GM19239 (cell line): ENCODE measurements at places on chromosomes 3 and 15.

- no peak for DNase-seq
These were observed 223.3 kb downstream of the EPHB1 start for GRCh38 chr3:135018149-135018923.

DNA sequence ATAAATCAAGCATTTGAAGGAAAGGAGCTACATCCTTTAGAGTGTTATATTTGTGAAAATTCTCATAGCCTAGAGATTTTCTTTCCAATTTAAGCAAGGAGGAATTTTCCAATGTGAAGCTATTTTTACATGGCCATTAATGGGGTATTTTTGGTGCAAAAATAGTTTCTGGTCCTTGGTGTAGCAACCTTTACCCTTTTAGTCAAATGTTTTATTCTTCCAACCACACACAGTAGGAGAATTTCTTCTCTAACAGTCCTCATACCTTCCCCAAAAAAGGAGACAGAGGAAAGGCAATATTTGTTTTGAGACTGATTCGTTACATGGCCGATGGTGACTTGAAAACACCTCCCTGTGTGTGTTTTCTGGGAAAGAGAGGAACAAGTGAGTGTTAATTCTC, 261.2 kb downstream of the PTPRG start:
- no peak for DNase-seq

- no peak for DNase-seq
These were observed 31.7 kb upstream of the IP6K2 start for GRCh38 chr3:48748754-48749153.

DNA sequence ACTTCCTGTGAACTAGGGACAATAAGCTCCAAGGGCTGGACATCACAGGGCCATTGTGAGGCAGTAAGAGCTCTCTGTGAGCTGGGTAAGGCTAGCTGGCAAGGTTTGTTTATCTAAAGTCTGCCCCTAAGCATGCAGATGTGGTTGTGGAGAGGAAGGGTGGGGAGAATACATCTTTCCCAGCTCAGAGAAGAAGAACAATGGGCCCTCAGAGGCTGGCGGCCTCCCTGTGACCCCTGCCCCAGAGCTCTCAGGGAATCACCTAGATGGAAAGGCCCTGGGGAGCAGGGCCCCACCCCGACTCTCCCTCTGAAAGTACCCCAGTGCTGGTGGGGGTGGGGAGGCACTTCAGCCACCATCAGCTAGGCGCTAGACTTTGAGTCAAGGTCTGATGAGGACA, 4.3 kb upstream of the AP3B2 start:
- DNase-seq, result no peak

GRCh38 chr15:75069301-75069925, 46.0 kb downstream of the PPCDC start:
- DNase-seq, result peak; percentile 48

- no peak for DNase-seq
These were observed 44.2 kb downstream of the TGM4 start for GRCh38 chr3:44918581-44918980.

DNA sequence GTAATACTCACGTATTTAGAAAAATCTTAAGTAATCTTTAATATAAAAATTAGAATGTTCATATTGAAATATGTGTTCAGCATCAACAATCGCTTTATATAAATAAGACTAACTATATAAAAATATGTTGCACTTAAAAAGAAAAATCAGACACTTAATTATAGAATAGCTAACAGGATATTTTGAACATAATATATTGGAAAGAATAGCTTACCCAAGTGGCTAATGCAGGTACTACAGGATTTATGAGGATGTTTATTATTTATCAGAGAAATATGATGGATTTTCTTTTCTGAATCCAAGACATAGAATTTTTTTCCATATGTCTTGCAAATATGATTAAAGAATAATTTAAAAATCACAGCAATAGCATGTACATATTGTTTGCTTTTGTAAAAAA, 567.9 kb upstream of the GBE1 start:
- DNase-seq, result no peak

DNA sequence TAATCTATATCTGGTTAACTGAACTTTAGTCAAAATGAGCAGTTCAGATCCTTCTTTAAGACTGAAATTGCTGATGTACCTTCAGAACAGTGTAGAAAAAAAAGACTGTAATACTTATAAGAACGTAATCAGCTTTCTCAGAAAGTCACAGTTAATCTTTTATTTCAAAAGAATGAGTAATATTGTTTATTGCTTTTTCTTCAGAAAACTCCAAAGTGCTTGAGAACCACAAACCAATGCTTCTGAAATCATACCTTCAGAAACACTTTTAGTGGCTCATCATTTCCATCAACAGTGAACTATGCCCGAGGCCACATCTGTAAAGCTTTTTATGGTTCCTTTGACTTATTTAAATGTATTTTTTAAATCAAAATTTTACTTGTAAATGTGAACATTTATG, 33.3 kb upstream of the CLASP2 start:
- no peak for DNase-seq

DNA sequence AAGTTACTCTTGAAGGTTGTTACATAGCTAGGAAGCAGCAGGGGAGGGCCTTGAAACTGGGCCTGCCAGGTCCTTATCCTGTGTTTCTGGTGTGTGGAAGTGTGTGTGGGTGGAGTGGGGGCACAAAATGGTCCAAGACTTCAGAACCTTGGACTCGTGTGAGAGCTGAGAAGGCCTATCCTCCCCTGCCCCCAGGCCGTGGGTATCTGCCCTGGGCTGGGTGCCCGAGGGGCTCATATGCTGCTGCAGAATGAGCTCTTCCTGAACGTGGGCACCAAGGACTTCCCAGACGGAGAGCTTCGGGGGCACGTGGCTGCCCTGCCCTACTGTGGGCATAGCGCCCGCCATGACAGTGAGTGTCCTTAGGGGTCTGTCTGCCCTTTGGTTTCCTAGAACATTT, 4.5 kb downstream of the CHRD start:
- DNase-seq, result no peak

- DNase-seq, result no peak
These were observed 18.4 kb downstream of the SENP5 start for GRCh38 chr3:196886144-196886543.

GRCh38 chr3:158220575-158220974, 110.7 kb downstream of the RSRC1 start:
- DNase-seq, result no peak

GRCh38 chr3:184372296-184372821, 5.6 kb downstream of the THPO start:
- DNase-seq, result no peak

DNA sequence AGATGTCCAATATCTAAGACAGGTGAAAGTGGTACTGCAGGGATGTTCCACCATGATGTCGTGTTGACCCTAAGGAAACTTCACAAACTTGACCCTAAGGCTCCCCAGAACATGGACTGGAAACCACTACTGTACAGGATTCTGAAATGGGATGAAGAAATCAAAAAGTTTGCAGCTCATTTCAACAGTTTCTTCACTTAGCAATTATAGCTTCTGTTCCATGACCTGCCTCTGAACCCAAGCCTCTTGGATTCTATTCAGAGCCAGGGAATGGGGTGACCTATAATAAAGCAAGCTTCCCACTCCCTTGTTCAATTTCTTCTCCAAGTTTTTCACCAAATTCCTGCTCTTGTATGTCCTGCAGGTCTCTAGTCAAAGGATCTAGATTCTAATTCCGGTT, 40.7 kb downstream of the DUT start:
- no peak for DNase-seq

GRCh38 chr3:13287833-13288232, 132.3 kb downstream of the NUP210 start:
- DNase-seq, result no peak

- no peak for DNase-seq
These were observed 158.2 kb upstream of the CHRM5 start for GRCh38 chr15:33810073-33810595.

DNA sequence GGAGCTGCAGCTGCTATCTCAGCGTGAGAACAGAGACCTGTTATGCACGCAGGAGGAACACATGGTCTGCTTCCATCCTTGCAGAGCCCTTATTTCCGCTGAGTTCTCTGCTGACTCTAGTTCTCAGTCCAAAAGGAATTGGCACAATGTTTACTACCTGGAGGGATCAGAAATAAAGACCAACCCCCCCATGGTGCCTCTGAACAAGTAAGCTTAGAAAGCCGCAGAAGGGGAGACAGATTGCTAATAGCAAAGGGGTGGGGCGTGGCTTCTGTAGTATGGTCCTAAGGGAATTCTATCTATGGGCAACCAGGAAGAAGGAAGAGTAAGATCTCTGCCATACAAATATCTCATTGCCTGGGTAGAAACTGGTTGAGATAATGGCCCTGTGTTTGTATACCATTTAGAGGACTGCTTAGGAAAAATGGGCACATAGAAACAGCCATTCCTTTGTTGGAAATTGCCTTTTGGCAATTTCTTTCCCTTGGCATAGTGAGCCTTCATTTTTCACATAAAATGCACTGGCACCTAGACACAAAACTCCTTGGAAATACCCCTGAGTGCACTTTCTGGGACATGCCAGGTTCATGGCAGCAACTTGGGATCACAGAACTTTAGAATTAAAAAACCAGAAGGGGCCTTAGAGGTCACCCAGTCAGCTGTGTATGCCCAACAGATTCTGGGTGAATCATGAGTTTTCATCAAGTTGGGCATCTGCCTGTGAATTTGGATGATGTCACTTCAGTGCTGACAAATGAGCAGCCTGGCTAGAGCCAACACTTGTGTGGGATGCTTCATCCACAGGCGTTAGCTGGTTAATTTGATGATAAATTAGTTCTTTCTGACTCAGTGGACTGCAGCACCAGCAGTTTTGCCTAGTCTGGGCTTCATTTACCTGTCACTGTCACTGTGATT, 57.4 kb upstream of the STXBP5L start:
- DNase-seq, result no peak

DNA sequence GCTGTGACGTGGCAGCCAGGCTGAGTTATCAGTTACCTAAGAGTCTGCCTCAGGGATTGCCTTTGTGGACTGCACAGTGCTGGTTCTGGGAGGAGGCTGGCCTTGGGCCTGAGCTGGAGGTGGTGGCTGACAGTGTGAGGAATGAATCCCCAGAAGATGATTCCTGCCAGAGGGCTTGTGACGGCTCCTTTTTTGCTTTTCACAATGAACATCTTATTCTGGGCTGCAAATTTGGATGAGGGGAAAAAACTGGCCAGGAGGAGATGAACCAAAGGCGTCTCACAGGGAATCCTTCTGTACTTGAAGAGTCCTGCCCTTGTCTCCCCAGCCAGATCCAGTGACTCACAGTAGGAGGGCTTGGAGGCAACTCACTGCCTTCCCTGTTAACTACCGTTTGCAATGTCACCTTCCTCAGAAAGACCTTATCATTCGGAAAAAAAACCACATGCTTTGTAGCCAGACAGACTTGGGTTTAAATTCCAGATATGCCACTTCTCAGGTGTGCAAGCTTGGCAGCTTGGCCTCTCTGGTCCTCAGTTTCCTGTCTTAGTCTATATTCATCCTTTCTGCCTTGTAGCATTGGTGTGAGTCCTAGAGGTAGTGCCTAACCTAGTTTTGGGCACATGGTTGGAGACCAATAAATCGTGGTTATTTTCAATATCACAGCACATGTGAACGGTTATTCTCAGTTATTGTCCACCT, 19.1 kb downstream of the ST6GAL1 start:
- DNase-seq, result no peak

GRCh38 chr3:32596282-32596908, 25.7 kb upstream of the DYNC1LI1 start:
- DNase-seq, result no peak

GRCh38 chr3:182886497-182886896, 93.2 kb downstream of the ATP11B start:
- DNase-seq, result no peak

DNA sequence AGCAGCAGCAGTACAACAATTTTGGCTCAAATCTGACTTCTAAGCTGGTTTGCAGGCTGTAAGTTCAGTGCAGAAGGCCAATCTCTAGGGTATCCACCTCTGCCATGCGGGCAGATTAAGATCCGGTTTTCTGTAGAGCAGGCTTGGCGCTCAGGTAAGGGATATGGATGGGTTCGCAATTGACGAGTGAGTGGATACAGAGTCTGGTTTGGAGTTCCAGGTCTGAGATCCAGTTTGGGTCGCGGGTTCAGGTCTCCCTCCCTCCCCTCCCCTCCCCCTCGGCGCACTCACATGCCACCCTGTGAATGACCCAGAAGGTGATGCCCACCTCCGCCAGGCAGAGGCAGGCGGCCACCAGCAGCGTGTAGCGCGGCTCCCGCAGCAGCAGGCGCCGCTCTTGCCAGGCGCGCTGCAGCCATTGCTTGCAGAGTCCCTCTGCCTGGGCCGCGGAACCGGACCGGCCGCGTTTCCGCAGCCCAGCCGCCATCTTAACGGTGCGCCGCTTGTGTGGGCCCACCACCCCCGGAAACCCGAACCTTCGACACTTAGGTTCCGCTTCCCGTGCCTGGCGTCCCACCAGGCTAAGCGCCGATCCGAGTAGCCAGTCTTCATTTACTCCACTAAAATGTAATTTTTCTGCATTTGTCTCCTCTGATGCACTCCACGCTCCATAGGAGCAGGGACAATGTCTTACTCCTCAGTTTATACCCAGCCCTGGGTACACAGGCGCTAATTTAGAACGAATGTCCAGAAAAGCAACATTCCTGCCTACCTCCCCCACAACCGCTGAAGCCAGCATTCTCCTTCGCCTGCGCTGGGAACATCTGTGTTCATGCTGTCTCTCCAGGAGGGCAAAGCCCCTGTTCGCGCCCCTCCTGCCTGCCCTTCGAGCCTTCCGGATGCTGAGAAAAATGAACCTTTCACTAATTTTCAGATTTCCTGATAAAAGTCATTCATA, at the start of gene ALG3:
Gene ALG3 (minus strand): TSS at position 509 of the 958 bp plus-strand sequence. CDS start 22 bp downstream, at position 487.
- DNase-seq, result peak; percentile 86

DNA sequence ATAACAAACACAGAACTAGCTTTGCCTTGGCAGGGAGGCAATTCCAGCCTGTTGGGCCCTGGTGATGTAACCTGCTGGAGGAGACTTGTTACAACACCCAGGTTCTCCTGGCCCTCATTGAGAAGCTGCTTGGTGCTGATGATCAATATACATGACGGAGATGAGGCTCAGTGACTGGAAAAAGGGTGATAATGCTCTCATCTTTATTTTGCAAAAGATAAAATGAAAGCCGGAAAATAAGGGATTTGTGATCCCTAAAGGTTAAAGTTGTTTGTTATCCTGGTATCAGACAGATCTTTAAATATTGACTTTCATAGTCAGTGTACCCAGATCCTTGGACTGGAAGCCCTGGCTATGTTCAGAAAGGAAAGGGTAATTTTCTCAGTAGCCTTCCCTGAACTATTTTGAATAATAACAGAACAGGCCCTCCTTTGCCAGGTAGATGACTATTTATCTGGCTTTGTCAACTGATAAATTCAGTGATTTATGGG, 118.9 kb upstream of the MEIS2 start:
- DNase-seq, result no peak

- DNase-seq, result no peak
These were observed 94.8 kb downstream of the CPN2 start for GRCh38 chr3:194256040-194256945.

- DNase-seq, result peak; percentile 77
These were observed 12.5 kb upstream of the ZSCAN2 start for GRCh38 chr15:84588053-84588874.

- no peak for DNase-seq
These were observed 19.6 kb downstream of the NR2F2 start for GRCh38 chr15:96349857-96350720.

- DNase-seq, result no peak
These were observed 509.1 kb downstream of the RSL24D1 start for GRCh38 chr15:54687628-54688027.
